ENCODE measurements at places on chromosomes 5 and 9. TPM values are rescaled to one million over a fixed set of nuclear protein-coding genes. Genes with fewer than 3 reads are reported as not detected.

GRCh38 chr9:29214690-29215253 lies 1641.5 kb upstream of the C9orf72 start:
- H3K4me3 ChIP-seq: peak overlapping the region; percentile 93
- peaks cover 34% of the 10 kb centered on the region for H3K4me1 ChIP-seq
- peak; percentile 44 for DNase-seq
- no peaks in the 10 kb centered on the region for H3K36me3 ChIP-seq
- no peak overlapping the region for H3K27ac ChIP-seq
- H3K27me3 ChIP-seq: peaks cover 39% of the 10 kb centered on the region

DNA sequence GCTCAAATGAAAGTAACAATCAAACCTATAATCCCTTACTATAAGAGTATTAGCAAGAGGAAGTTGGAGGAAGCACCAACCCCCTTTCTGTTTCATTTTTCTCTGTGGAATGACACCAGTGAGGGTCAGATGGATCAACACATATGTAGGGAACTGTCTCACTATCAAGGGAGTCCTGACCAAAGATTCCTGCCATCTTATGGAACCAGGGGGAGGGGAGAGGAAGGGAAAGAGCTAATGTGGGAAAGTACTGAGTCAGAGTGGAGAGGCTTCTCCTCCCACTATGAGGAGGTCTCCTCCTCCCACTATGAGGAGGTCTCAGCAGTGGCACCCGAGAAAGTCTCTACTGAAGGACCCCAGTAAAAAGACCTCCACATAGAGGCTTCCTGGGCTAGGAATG lies 73.3 kb upstream of the PCSK1 start:
- H3K27me3 ChIP-seq: no peaks in the 10 kb centered on the region
- no peaks in the 10 kb centered on the region for H3K36me3 ChIP-seq
- peaks cover 5% of the 10 kb centered on the region for H3K4me1 ChIP-seq

DNA sequence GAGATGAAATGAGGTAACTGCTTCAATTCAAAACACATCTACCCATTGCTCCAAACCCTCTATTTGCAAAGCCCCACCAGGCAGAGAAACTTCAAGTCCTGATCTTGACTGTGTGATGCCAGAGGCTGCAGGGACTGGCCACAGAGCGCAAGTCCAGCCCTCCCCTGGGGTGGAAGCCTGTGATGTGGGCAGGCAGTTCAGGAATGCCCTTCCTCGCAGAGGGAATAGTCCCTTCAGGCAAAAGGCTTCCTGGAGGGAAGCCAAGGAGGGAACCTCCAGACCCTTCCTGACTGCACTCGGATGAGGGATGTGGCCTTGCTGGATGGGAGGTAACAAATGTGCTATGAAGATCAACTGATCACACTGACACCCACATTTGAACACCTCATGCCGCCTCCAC lies 131.2 kb downstream of the SLIT3 start:
- peaks cover 20% of the 10 kb centered on the region for H3K4me1 ChIP-seq
- H3K27me3 ChIP-seq: peaks cover 3% of the 10 kb centered on the region
- no peaks in the 10 kb centered on the region for H3K36me3 ChIP-seq
- DNase-seq: no peak

GRCh38 chr5:31783731-31784130 lies 144.8 kb downstream of the PDZD2 start:
- H3K27me3 ChIP-seq: peaks cover 2% of the 10 kb centered on the region
- no peak for DNase-seq
- H3K4me3 ChIP-seq: no peak overlapping the region
- peaks cover 6% of the 10 kb centered on the region for H3K36me3 ChIP-seq
- H3K27ac ChIP-seq: no peak overlapping the region

The SEMA6A gene
- 406 TPM for total RNA-seq

DNA sequence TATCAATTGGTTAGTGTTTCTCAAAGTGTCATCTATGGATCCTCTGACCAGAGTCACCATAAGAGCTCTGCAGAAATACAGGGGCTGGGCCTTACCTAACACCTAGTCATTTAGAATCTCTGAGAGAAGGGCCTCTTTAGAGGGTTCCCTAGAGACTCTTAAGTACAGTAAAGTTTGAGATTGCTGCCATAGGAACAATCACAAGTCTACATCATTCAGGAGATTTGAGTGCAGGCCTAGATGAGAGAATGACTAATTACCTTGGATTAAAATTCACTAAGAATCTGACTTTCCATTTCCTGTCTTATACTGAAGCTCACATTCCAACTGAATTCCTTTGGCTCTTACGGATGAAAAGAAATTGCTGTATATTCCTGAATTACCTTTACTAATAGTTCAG lies 182.1 kb upstream of the PTGER4 start:
- H3K27me3 ChIP-seq: no peaks in the 10 kb centered on the region
- no peaks in the 10 kb centered on the region for H3K36me3 ChIP-seq
- H3K4me3 ChIP-seq: no peak overlapping the region
- H3K4me1 ChIP-seq: peaks cover 22% of the 10 kb centered on the region
- DNase-seq: no peak

The CDX1 gene
- 0.09 TPM for total RNA-seq

DNA sequence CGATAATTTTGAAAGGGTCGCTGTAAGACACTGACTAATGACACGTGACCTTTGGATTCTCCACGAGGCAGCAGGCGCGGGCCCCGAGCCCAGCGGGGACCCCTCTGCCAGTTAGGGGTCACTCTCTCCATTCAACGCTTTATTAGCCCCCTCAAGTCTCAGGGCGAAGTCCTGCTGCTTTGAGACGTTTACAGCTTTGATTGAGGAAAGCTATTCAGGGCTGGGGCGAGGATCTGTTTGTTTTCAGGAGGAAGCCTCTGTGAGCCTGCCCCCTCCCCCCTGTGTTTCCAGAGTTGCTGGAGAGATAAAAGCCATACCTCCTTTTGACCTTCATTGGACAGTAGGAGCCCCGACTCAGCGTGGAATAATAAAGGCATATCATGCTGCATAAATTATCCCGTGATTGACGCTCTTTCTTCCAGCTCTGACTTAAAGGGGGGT lies 31.4 kb upstream of the MSX2 start:
- peaks cover 75% of the 10 kb centered on the region for H3K27me3 ChIP-seq
- H3K4me1 ChIP-seq: peaks cover 55% of the 10 kb centered on the region
- H3K36me3 ChIP-seq: no peaks in the 10 kb centered on the region
- no peak overlapping the region for H3K27ac ChIP-seq
- peak overlapping the region; percentile 70 for H3K4me3 ChIP-seq
